Neural crest cell (in vitro differentiated cells): ENCODE measurements at places on chromosomes 4 and X.

- DNase-seq: no peak
Measured at GRCh38 chr4:102878901-102879300, 10.1 kb downstream of the CISD2 start.

DNA sequence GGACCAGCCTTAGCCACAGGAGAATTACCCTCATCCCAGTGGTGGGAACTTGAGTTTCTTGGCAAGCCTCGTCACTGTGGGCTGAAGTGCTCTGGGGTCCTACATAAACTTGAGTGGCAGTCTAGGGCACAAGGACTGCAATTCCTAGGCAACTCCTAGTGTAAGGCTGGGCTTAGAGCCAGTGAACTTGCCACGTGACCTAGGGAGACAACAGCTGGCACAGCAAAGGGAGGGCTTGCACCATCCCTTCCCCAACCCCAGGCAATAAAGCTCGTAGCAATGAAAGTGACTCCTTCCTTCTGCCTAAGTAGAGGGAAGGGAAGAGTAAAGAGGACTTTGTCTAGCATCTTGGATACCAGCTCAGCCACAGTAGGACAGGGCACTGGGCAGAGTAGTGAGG is 81.8 kb downstream of the TEX11 start:
- no peak for DNase-seq

- DNase-seq: no peak
Measured at GRCh38 chr4:23769406-23769805, 120.4 kb downstream of the PPARGC1A start.

DNA sequence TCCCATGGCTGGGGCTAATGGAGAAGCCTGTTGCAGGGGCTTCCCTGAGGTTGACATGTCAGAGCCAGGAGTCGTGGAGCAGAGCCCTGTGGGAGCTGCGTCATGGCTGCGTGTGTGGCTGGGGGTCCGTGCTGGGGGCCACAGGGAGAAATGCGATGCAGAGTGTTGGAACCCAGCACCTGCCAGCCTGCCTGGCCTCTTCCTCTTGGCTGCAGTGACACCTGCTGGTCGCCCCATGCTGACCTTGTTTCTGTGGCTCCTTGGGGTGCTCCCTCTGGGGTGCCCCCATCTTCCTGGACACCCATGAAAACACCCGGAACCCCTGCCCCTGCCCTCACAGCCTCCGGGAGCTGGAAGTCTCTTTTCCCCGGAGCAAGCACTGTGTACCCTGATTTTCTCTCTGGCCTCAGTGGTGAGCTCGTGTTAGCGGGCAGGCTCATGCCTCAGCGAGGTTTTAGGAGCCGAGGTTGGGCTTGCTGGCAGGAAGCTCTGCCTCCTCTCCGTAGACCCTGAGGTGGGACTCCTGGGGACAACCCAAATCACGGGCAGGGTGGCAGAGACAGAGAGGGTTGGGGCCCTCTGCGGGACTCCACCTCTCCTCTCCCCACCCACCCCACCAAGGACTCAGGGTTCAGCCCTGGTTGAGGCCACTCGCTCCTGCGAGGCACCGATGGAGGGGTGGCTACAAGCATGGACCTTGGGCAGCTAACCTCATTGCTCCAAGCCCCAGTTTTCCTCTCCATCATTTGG is 103.7 kb downstream of the SORCS2 start:
- no peak for DNase-seq

DNA sequence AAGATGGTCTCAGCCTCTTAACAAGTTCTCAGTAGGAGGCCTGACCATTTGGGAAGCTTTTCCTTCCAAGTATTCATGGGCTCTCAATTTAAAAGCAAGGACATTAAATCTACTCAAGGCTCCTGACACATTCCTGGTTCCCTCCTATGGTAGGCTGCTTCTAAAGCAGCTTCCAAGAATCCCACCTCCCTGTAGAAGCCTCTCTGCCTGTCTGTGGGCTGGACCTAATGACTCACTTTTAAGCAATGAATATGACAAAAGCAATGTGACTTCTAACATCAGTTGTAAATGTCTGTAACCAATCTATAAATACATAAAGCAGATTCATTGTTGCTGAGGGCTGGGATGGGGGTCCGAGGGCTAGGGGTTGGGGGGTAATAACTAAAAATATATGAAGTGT is 99.5 kb upstream of the FAM9B start:
- no peak for DNase-seq

DNA sequence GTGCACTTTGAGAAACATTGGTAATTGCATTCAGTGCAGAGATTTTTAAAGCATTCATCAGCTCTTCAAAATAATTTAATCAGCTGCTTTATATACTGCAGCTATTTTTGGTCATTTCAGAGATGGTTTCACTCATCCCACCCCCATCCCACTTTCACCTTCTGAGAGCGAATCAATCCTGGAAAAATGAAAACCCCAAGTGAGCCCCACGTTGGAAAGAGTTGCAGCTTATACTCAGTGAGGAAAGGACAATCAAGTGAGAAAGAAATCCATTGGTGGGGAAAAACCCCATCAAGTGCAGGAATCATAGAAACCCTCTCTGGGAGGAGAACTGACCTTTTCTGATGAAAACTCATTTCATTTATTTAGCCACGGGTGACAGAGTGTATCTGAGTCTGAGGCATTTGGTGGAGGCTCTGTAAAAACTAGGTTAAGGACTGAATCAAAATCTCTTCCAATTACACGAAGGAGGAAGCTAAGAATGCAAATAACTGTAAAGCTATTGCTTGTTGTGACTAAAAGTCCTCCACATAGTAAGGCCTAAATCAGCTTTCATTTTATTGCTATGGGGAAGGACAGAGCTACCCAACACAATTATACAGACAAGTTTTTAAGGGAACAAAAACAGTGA is 240.4 kb upstream of the PGRMC2 start:
- no peak for DNase-seq

DNA sequence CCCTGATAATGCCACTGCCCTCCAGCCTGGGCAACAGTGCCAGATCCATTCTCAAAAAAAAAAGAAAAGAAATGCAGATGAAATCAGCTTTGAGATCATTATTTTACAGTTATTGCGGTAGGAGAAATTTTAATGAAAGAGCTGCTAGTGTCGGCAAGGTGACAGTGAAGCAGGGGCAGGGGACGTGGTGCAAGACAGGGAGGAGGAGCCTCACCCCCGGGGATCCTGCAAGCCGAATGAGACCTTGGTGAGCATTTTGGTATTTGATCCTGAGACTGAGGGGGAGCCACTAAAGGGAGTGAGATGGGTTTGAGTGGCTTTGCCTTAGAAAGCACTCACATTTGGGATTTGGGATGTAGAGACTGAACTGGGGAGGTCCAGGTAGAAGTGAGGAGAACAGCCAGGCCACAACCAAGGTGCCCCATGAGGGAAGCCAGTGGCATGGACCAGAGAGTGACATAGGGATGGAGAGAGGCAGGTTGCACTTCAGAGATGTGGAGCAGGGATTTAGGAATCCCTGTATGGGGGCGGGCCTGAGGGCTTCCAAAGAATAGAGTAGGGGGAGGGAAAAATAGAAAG is 23.6 kb downstream of the RBM10 start:
- DNase-seq: no peak

- no peak for DNase-seq
Measured at GRCh38 chr4:48490680-48491513, 845 bp downstream of the ZAR1 start.

DNA sequence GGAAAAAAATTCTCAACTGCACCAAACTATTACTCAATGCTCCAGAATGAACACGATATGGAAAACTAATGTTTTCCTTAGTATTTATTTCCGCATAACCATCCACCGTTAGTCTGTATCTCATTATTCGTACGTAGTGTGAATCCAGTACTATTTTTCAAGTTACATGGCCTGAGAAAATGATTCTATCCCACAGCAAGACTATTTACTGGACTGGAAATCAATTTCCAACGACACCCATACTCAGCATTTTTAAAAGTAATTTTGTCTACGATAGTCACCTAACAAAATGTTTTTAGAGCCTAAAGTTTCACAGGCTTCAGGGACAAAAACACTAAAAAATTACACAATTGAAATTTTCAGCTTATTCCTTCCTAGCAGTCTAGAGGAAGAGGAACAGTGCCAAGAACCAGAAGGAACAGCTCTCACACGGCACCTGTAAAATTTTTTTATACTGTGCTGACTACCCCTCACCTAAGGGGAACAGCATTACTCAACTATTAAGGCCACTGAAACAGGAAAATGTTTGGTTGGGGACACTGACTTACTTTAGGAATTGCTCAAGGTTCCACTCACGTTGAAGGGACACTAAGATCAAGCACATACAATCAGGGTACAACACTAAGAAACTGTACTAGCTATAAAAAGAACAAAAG is 9.6 kb downstream of the UBE2D3 start:
- DNase-seq: no peak

DNA sequence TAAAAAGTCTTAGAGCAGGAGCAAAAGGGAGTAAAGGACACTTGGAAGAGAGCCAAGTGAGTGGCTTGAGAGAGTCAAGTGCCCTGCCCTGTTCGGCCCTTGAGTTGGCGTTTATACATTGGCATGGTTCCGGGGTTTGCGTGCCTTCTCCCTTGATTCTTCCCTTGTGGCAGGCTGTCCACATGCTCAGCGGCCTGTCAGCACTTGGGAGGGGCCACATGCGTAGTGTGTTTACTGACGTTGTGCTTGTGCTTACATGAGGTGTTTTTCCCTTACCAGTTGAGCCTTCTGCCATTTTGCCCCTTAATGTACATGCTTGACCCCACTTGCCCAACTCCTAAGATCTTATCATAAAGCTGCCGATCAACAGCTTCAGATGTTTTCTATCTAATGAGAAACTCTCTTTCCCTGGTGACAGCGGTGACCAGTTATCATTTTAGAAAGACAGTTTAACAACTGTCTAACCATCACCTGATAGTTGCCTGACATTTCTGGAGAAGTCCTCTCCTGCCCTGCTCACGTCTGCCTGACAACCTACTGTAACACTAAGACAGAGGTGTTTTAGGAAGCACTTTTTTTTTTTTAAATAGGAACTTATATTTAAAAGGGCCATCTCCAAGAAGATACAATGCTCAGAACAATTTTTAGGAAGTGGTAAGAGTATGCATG is 49.5 kb upstream of the GC start:
- no peak for DNase-seq

DNA sequence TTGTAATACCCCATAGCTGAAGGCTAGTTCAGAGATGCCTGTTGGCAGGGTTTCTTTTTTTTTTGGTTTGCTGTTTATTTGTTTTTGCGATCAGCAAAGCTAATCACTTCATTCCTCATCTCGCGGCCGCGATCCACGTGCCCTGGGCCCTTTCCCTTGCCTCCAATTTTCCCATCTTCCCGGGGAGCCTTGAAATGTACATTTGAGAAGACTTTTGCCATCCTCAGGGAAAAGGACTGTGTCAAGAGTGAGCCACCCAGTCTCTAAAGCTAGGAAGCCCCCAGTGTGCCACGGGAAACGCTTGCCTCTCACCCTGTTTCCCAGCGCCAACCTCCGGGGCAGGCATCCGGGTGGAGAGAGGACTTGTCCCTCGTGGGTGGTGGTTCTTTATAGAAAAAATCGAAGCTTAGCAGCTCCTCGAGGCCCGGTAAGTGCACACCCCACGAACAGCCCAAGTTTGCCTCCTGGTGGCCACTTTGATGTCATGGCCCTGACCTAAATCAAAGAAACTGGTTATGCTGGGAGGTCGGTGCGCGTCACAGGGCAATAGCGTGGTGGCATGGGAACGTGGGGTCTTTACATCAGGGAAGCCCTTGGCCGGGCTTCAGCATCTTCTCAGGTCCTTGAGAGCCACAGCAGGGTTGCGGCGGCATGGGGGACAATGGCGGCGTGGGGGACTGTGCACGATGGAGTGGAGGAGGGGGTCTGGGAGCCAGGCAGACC is 42.0 kb downstream of the MAP7D3 start:
- peak; percentile 8 for DNase-seq

DNA sequence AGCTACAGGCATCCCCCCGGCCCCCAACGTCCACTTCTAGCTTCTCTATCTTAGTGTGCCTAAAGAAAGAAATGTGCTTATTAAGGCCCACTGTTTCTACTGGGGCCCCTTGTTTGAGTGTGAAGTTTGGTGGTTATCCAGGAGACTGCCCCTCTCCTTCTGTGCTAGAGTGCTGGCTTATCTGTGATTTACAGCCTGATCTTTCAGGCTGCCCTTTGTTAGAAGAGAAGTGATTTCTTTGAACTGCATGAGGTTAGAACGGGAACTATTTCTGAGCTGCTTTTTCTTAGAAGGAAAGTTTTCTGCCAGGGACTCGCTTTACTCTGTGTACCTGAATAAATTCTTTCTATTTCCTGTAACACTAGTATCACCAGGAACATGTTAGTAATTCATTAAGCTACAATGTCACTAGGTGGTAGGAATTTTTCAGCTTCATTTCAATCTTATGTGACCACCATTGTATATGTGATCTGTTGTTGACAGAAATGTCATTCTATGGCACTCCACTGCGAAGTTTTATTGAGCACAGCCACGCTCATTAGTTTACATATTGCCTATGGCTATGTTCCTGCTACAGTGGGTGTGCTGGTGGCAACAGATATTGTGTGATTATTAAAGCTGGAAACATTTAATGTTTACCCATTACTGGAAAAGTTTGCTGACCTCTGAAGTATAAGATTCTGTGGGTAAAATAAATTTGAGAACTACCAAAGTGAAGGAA is 193.8 kb upstream of the CXorf51B start:
- no peak for DNase-seq

DNA sequence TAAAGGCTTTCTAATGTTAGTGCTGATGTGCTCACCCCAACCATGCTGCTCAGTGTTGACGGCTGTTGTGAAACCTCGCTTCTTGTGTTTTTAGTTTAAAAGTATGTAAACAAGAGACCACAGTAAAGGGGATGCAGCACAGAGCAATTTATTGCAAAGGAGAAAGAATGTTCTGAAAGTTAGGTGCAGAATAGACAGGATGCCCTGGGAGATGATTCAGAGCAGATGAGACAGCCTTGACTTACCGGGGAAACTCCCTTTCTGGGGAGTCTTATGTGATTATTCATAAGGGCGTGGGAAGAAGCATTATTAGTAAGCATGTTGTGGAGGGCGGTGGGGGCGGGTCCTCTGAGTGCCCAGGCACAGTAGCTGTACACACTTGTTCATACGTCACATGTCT is 47.7 kb downstream of the EVC start:
- no peak for DNase-seq

DNA sequence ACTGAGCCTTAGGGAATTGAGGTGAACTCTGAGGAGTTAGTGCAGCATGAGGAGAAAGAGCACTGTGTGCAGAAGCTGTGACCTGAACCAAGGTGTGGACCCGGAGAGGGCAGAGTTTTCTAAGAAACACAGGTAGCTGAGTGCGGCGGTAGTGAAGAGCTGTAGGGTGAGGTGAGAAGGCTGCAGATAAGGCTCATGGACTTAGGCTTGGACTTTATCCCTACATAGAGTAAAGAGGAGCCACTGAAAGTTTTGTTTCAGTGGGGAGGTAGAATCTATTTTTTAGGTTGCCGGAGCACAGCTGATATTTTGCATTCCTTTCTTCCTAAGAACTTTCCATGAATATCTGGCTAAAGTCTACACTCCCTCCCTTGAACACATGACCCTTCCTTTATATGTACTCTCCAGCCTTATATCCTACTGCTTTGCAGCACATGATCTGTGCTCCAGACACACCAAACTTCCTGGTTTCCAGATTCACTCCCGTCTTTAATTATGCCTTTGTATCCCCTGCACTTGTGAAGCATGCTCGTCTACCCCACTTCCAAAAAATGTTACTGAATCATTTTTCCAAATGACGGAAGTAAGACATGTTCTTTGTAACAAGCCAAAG is 10.6 kb upstream of the PGRMC2 start:
- no peak for DNase-seq

GRCh38 chrX:46673620-46674359 is 85.1 kb downstream of the SLC9A7 start:
- no peak for DNase-seq

- no peak for DNase-seq
Measured at GRCh38 chrX:87338510-87338909, 179.1 kb upstream of the KLHL4 start.

- DNase-seq: no peak
Measured at GRCh38 chr4:30429813-30430761, 290.1 kb upstream of the PCDH7 start.

GRCh38 chr4:1792832-1793495 is at the start of gene FGFR3:
FGFR3 (plus strand) TSS chr4:1793293; CDS start chr4:1793935, 642 bp downstream.
- DNase-seq: no peak
